ENCODE measurements at places on chromosomes 5 and 9.

DNA sequence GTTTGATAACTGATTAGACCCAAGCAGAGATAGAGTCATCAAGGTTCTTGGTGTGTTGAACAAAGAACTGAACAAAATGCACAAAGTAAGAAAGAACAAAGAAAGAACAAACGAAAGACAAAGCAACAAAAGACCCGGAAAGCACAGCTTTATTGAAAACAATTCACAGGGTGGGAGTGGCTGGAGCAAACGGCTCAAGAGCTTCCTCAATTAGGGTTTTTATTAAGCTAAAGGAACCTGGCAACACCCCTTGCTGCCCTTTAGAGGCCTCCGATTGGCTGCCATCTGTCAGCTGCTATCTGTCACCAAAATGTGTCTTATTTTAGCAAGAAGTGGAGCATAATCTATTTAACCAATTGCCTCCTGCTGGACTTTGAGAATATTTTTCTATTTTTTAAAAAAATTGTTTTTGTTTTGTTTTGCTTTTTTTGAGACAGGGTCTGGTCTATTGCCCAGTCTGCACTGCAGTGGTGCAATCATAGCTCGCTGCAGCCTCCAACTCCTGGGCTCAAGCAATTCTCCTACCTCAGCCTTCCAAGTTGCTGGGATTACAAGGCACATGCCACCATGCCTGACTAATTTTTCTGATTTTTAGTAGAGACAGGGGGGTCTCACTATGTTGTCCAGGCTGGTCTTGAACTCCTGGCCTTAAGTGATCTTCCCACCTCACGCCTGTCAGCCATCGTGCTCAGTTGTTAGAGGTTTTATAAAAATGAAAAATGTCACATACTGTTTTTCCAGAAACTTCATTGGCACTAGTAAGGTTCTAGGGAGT lies 7.7 kb upstream of the ABO start:
- DNase-seq: no peak

DNA sequence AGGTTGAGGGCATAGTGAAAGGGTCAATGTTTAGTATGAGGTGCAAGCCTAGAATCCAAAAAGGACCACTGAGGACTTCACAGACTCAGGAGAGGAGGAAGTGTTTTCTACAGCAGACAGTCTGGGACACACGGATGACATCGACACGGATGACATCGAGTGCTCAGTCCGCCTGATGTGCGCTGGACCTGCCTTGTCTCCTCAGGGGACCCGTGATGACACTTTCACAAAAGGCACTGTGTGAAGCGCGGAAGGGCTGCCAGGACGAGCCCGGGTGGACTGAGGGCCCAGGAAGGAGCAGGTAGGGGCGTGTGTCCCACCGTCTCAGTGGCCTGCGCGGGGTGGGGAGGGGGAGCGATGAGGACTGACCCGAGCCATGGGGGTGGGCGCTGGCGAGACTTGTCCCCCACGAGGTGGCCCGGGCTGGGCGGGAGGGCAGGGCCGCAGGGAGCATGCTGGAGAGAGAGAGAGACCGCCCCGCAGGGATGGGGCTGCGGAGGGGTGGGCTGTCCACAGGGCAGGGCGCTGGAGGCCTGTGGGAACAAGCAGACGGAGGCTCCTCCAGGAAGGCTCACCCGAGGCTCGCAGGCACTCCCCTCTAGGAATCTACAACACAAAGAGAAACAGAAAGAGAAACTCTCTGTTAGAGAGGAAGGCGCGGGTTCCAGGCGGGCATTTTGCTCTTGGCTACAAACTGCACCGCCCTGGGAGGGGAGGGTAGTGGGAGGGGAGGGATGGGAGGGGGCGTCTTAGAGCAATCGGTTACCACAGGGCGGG lies 54.9 kb downstream of the USP20 start:
- DNase-seq: no peak

DNA sequence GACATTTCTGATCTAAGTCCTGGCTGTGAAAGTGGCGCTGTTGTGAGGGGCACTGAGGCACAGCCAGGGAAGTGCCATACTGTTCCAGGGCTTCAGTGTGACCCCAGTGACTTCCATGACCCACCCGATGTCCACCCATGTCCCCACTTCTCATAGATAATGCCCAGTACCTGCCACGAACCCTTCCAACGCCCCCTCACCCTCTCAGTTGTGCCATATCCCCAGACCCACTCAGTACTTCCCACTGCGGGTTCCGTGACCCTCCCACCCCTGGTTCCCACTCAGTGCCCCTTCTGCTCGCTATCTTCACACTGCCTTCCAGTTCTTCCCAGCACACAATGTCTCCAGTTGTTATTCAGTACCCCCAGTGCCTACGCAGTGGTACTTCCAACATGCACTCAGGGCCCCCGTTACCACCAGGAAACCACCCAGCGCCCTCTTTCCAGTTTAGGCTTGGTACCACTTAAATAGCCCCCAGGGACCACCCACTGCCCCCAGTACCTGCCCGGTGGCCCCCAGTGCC lies 30.7 kb upstream of the PSD2 start:
- DNase-seq: no peak

DNA sequence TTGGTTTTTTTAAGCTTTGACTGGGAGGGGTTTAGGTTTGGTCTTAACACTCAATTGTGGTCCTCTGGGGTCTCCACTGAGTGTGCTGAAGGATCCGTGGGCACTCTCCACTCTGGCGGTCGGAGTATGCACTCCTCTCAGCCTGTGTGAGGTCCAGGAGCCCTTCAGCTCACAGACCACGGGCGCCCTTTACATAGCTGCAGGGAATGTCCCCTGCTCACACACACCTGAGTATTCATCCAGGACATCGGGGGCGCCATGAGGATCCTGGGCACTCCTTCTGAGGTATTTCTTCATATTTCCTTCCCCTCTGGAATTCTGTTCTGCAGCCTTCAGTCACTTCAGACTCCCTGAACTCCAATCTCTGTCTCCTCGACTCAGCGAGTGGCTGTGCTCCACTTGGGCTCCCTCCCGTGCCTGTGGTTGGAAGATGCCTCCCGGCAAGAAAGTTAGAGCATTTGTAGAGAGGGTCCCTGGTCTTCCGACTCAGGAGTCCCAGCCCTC lies 12.5 kb downstream of the TRIP13 start:
- DNase-seq: no peak

- no peak for DNase-seq
Observed at GRCh38 chr9:85940275-85940831, 593 bp upstream of the NAA35 start.
